SW 1271 (cell line): ENCODE measurements at places on chromosomes 16 and 17.

- DNase-seq = no peak
These were observed 60.5 kb downstream of the CREBBP start for GRCh38 chr16:3819746-3820724.

- peak; percentile 51 for DNase-seq
These were observed at the start of gene THUMPD1 for GRCh38 chr16:20741554-20742285. TSS of gene THUMPD1 (minus strand) at chr16:20741818. CDS start at chr16:20741739, 79 bp downstream.

GRCh38 chr17:9402590-9403199 is 172.9 kb downstream of the STX8 start:
- DNase-seq = no peak

DNA sequence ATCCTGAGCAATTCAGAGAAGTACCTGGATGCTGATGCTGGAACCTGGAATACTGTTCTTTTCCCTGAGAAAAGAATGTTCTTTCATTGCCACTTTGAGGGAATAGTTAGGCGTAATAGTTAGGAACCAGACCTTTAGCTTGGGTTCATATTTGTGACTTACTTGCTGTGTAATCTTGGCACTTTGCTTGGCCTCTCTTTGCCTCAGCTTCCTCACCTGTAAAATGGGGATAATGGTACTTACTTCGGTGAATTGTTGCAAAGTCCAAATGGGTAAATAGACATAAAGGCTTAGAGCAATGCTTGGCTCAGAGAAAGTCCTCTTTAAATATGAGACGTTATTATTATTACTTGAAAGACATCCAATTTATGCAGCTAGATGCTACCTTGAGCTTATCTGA is 55.0 kb upstream of the CLEC19A start:
- no peak for DNase-seq

DNA sequence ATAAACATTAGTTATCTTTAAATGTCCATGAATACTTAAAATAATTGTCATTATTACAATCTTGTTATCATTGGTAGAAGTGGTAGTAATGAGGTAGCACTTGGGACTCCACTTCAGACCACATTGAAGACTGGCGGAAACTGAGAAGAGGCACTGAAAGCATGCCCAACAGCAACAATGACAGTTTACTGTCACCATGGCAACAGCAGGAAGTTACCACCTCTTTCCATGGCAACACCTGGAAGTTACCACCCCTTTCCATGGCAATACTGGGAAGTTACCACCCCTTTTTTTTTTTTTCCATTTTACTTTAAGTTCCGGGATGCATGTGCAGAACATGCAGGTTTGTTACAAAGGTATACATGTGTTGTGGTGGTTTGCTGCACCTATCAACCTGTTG is 494.9 kb upstream of the RBFOX1 start:
- DNase-seq = no peak

DNA sequence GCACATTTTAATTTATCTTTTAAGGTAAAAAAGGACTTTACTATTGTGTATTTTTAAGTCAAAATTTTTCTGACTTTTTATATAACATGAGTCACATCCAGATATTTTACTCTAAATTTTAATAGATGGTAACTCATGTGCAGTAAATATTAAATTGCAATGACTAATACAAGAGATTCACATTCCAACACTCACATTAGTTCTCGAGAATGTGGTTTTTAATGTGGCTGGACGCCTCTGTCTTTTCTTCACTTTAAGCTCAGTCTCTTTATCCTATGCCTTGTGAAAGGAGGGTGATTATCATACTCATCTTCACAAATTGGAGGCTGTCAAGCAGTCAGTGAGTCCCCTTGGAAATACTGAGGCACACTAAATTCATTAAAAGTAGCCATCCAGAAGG is 315.6 kb downstream of the HS3ST3B1 start:
- no peak for DNase-seq
